CD4-positive, alpha-beta T cell treated with Interleukin-21 for 1 hour (primary cell): ENCODE measurements at places on chromosomes 1 and 21.

DNA sequence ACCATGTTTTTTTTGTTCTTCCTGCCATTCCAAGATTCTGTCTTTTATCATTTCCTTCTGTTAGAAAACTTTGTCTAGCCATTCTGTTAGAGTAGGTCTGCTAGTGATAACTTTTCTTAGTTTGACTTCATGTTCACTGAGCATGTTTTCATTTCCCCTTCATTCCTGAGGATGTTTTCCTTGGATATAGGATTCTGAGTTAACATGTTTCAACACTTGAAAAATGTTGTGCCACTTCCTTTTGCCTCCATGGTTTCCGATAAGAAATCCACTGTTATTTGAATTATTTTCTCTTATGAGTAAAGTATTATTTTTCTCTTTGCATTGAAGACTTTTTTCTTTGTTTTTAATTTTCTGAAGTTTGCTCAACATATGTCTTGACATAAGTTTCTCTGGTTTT lies 66.7 kb downstream of the ATP1A1 start:
- DNase-seq = no peak

GRCh38 chr1:200518524-200518923 lies 102.0 kb downstream of the KIF14 start:
- DNase-seq = no peak

- no peak for DNase-seq
Observed at GRCh38 chr1:119160409-119160808, 20.0 kb upstream of the WARS2 start.

- no peak for DNase-seq
Observed at GRCh38 chr1:235176486-235176885, 15.4 kb upstream of the RBM34 start.

GRCh38 chr1:22705586-22705985 lies 5.1 kb upstream of the EPHB2 start:
- no peak for DNase-seq

- peak; percentile 39 for DNase-seq
Observed at GRCh38 chr1:108107658-108108057, 92.5 kb downstream of the SLC25A24 start.

GRCh38 chr1:4571263-4571662 lies 83.1 kb upstream of the AJAP1 start:
- DNase-seq = no peak

DNA sequence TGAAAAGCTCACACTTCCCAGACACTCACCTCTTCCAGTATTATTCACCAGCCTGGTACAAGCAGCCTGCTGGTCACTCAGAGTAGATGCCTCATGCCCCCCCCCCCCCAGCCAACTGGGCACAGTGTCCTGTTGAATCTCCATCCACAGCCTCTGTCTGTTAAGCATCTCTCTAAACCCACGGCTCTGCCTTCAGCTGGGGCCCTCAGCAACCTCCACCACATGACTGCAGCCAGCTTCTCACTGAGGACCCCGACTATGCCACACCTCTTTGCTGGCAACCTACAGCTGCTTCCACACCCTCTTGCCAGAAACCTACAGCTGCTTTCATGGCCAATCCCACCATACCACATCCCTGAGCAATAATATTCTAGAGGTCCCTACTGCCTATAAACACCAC lies 113.1 kb downstream of the RHOU start:
- DNase-seq = no peak

DNA sequence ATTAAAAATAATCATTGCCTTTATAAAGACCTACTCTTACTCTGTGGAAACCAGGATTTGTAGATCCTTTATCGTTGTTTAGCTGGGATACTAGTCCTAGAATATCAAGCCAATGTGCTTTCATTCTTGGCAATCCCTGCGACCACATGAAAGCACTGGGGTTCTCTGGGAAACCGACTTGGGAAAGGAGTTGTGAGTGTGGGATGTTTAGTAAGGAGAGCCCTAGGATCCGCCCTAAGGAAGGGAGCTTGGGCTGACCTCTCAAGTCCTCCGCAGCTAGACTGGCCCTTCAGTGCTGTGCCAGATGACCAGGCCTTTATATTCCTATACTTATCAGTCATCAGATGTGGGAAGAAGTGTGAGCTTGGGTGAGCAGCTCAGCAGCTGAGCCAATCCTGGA lies 5.2 kb upstream of the KRTAP19-8 start:
- DNase-seq = no peak

- no peak for DNase-seq
Observed at GRCh38 chr1:102032534-102032933, 35.8 kb upstream of the OLFM3 start.

DNA sequence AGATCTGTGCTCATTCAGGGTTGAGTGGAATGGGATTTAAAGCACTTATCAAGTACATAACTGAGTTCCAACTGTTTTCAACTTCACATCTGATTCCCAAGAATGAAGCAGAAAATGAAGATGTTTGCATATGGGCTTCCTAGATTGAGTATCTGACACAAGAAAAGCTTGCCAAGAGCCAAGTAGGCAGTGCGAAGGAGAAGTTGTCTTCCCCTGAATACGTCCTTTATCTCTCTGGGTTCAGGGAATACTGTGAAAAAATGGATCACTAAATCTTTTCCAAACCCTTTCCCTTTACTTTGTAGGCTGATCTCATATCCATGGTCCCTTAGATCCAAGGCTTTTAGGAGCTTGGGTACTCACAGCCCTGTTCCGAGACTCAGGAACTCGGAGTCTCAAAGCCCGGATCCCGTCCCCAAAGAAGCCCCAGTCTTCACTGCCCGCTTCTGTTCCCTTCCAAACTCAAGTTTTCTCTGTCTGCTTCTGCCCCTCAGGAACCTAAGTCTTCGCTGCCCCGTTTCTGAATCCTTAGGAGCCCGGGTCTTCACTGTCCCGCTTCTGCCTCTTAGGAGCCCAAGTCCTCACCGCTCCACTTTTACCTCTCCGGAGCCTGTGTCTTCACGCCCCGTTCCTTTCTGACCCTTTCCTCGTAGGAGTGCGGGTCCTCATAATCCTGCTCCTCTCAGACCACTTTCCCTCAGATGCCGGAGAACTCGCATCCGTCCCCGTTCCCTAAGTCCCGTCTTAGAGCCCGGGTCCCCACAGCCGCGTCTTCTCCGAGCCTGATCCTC lies 616 bp downstream of the TAF12 start:
- no peak for DNase-seq

DNA sequence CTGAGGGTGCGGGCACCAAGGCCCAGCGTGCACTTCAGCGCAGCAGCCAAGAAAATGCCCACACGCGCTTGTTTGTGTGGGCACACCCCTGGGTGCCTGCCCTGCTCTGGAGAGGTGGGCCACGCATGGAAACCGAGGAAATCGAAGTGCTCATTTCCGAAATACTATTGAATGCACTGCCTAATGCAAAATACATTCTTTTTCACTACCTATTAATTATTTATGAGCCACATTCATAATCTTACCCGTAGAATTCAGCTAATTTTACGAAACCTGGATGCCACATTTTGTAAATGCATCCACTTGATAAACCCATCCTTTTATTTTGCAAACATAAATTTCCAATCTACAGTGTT lies 4.8 kb downstream of the DSCAM start:
- no peak for DNase-seq

DNA sequence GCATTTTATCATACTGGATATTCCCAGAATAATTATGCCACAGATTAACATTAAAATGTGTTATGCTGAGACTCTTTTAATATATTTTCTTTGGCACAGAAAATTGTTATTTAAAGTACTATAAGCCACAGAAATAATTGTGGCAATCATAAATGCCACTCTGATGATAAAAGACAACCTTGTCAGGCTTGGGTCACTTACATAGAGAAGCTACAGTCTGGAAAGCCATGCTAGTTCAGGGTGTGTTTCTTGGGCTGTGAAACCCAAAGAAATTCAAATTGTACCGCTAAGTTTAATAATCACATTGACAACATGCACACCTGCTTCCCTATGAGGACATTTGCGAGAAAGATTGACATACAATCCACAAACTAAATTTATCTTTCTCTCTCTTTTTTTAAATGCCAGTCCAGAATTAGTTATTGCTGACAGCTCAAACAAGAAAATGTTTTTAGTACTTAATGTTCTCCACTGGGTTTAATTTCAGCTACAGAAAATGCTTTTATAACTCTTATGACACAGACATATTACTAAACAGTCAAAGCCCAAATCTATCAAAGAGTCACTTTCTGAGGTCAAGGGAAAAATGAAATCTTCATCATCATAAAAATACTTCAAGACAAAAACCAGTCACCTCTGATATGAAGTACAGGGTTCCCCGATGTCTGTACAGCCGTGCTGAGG lies 38.7 kb downstream of the TTC13 start:
- no peak for DNase-seq

DNA sequence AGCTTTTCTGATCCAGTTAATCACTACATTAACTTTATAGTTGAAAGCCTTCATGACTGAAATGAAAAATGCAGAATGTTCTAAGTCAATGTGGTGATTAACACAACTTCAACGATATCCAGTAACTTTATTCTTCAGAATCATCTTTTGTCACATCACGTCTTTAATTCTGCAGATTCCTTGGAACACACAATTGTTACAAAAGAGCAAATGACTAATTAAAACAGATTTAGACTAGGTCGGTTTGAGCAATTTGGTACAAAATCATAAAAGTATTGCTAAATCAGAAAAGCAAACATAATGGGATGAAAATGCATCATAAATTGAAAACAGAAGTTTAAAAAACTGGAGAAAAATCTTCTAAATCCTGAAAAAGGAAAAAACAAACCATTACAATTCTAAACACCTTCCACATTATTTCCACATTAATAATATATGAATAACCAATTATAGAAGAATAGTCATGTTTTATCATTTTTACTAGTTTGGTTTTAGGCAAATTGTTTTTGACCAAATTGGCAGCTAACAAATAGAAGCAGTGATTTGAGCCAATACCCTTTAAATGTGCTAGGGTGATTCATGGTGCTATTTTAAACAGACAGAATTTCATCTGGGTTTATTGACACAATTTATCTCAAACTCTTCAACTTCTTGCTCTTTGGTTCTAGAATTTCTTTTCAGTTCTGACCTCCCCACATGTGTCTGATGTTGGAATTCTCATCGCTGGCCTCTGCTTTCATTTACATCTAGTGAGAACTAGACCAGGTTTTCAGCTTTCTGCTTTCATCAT lies 468.1 kb upstream of the PTBP2 start:
- DNase-seq = no peak

DNA sequence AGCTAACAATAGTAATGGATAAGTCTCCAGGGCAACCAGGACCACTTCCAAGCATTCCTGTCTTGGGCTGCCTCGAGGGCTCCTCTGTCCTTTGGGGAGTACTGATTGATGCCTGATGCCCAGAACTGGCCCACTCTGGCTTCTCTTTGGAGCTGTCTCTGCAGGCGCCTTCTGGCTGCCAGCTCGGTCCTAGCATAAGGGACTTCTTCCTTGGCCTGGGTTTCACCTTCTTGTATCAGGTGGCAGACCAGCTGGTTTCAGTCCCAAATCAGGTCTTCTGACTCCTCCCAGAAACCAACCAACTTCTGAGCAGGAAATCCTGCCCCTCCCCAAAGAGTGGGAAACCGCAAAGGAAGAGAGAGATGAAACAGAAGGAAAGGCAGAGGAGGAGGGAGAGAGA lies 10.6 kb downstream of the G0S2 start:
- DNase-seq = peak; percentile 62

GRCh38 chr1:167467126-167467710 lies 51.1 kb downstream of the CD247 start:
- DNase-seq = no peak

DNA sequence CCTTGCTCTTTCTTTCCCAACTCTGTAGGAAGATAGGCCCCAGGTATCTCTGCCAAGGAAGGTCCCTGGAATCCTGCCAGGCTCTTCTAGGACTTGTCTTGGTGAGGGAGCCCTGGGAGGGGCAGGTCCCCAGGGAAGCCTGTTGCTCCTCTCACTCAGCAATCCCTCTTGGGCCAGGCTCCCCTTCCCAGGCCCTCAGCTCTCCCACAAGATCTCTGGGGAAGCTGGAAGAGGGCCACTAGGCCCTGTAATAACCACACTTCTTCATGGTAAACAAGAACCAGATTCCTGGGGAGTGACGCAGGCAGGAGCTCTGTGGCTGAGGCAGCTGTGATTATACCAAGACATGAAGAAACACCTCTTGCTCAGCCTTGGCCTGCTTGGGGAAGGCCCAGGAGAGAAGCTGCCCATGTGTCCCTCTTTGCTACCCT lies 9.9 kb upstream of the MAPKAPK2 start:
- DNase-seq = no peak

DNA sequence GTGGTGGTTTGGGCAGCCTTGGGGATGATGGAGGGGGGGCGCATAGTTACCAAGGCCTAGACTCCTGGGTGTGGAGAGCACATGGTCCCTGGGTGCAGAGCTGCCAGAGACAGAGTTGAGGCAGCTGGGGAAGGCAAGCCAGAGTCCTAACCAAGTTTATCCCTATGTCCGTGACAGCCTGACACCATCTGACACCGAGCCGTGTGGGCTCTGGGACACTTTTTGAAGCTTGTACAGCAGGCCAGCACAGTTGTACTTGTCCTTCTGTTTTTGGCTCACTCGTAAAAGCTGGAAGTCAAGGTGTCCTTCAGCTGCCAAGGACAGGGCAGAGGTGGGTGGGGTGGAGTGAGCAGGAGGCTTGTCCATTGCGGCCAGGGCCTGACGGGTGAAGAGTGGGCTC lies 28.5 kb downstream of the SLC26A9 start:
- no peak for DNase-seq

- no peak for DNase-seq
Observed at GRCh38 chr1:234562334-234562733, 47.6 kb downstream of the IRF2BP2 start.

DNA sequence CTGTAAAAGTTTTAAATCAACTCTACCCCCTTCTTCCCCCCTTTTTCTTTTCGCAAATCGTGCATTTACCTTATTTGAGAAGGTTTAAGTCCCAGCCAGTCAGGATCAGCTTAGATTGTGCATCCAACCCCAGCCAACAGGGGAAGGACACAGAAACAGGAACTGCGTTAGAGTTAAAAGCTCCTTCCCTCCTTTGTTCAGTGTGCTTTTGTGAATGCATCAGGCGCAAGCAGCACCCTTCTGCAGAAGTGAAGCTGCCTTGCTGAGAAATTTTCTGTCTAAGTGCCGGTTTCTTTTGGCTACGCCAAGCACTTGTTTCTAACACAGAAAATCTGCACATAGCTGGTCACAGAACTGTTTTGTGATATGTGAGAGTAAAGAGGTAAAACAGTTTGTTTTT lies 56.2 kb upstream of the PRRC2C start:
- no peak for DNase-seq
